ENCODE measurements at places on chromosomes 2 and 18.

DNA sequence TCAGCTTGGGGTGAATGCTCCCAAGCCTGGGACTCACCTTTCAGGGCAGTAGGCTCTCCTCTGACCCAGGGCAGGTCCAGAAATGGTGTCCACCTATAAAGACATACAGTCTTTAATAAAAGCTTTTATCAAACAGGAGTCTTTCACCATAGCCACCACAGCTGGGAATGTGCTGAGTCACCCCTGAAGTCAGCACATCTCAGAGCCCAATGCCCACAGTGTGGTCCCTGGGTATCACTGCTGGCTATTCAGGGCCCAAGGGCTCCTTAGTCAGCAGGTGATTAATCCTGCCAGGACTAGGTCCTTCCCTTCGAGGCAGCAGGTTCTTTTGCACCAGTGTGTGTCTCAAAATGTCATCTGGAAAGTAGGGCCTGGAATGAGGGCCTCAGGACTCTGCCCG lies 181.9 kb downstream of the MEMO1 start:
- no peak for DNase-seq

- DNase-seq: no peak
These were observed 1.5 kb downstream of the CREB1 start for GRCh38 chr2:207531032-207531952.

DNA sequence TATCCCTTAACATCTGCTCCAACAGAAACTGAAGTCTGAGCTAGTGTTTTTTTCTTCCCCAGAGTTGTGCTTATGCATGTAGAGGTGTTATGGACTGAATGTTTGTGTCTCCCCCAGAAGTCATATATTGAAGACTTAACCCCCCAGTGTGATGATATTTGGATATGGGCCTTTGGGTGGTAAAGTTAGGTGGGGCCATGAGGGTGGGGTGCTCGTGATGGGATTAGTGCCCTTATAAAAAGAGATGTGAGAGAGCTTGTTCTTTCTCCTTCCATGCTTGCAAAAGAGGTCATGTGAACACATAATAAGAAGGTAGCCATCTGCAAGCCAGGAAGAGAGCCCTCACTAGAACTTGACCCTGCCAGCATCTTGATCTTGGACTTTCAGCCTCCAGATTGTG lies 34.4 kb upstream of the APOB start:
- no peak for DNase-seq

- DNase-seq: no peak
These were observed 38.9 kb downstream of the BCL2L11 start for GRCh38 chr2:111159641-111160040.

- no peak for DNase-seq
These were observed 215.3 kb downstream of the SEPTIN10 start for GRCh38 chr2:109398366-109399015.

DNA sequence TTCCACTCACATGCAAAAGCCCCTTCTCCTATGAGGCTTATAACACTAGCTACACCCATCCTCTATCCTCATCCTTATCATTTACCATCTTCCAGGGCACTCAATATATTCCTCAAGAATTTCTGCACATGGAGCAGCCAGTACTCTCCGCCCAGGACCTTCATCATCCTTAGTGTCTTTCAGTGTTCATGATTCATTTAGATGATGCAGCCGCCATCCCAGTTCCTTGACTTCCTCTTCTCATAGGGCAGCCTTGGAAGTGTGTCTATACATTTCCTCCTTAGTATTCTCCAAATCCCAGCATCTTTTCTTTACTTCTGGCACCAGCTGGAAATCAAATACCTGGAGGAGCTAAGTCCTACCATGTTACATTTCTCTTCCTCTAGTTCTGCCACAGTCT lies 3.0 kb upstream of the ITSN2 start:
- DNase-seq: no peak

GRCh38 chr2:30514134-30514847 lies 67.2 kb downstream of the LCLAT1 start:
- DNase-seq: peak; percentile 23

DNA sequence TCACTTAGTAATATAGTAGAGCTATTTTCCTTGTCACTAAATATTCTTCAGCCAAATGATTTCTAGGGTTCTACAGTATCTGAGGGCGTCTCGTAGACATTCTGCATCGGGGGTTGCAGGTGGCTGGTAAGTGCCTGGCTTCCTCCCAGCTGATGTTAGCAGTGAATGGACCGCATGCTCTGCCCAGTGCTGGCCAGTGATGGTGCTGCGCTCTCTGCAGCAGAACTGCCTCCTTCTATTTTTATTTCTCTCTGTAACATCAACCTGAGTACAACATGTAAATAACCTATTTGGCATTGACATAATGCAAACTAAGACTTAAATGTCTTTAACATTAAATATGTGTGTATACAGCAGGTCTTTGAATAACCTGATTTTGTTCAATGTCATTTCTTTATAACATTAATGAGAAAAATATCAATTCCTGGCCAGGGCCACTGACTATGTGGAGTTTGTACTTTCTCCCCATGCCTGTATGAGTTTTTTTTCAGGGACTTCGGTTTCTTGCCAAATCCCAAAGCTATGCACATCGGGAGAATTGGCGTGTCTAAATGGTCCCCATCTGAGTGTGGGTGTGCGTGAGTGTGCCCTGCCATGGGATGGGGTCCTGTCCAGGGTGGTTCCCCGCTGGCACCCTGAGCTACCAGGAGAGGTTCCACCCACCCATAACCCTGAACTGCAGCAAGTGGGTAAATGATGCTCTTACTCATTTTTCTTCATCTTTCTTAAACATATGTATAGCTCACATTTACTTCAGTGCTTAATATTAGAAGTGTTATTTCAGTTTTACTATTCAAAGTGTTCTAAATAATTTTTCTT lies 278.2 kb upstream of the EPAS1 start:
- no peak for DNase-seq

GRCh38 chr2:120744817-120745216 lies 9.1 kb downstream of the GLI2 start:
- DNase-seq: no peak

DNA sequence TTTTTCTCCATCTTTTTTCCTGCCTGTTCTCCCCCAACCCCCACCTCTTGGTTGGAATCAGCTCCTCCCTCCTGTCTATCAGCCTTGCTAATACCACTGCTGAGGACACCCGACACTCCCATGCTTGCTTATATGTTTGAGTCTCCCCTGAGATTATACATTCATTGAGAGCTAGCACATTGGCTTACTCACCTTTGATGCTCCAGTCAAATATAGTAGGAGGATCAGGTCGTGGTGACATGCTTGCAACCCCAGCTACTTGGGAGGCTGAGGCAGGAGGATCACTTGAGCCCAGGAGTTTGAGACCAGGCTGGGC lies 91.5 kb upstream of the CCBE1 start:
- no peak for DNase-seq

Data from GM03348 (cell line).